Activated CD4-positive, alpha-beta T cell treated with anti-CD3 and anti-CD28 coated beads, Interleukin-2, Interleukin-4, amounts not matched to agents 100 ng/mL and 50 ng/mL, durations not matched to agents 16 hours and 8 hours (primary cell): ENCODE measurements at places on chromosomes 7 and 10.

- DNase-seq: no peak
Measured at GRCh38 chr7:24936121-24936824, 43.7 kb downstream of the OSBPL3 start.

DNA sequence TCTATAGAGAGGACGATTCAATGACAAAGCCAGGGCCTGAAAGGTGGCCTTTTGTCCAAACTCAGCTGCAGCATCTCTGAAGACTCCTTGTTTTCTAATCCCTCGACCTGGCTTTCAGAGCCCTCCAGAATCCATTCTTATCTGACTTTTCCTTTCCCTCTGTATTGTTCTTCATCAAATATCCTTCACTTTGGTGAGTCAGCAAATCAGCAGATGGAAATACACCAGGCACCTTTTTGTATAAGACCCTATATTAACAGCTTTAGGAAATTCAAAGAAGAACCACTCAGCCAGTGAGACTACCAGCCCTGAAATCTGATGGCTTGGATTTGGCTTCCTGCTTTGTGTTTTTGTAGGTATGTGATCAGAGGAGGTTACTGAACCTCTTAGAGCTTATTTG, 81.9 kb upstream of the RAB11FIP2 start:
- DNase-seq: no peak

- no peak for DNase-seq
Measured at GRCh38 chr10:130924138-130924819, 387.2 kb downstream of the TCERG1L start.

- DNase-seq: no peak
Measured at GRCh38 chr10:95254629-95255028, 36.2 kb downstream of the PDLIM1 start.

DNA sequence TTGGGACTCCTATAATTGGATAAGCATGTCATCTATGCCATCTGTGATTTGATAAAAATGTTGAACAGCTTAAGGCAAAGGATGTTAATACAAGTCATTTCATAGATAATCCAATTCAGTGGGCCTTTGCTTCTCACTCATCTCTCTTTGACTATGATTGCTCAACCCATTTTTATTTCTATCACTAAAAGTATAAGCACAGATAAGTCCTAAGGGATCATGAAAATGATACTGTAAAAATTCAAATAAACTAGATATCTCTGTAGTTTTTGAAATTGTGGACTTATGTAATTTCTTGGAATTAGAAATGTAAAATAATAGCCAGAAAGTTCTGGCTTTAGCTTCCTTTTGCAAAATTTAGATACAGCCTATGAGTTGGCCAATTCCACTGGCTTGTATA, 440.3 kb downstream of the POM121L12 start:
- DNase-seq: no peak

DNA sequence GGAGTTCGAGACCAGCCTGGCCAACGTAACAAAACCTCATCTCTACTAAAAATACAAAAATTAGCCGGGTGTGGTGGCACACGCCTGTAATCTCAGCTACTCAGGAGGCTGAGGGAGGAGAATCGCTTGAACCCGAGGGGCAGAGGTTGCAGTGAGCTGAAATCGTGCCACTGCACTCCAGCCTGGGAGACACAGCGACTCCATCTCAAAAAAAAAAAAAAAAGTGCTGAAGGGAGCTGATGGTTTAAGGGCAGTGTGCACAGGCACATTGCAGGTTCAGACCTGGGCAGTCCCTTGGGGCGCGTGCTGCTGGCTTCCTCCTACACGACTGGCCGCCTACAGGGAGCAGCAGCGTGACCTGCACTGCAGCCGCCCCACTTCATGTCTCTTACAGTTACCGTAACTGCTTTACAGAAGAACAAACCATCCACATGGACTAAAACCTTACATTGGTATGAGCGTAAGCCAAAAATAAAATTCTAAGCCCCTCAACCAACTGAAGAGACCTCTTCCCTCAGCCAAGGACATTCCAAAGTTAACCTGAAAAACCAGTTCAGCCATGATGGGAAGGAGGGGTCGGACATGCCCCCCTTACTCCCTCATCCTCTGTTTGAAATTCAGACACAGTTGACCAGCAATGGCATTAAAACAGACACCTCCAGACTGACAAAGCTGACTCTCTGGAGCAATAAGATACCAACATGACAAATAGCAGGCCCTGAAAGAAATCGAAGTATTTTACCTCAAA, 262.2 kb downstream of the ZMYND11 start:
- DNase-seq: no peak

DNA sequence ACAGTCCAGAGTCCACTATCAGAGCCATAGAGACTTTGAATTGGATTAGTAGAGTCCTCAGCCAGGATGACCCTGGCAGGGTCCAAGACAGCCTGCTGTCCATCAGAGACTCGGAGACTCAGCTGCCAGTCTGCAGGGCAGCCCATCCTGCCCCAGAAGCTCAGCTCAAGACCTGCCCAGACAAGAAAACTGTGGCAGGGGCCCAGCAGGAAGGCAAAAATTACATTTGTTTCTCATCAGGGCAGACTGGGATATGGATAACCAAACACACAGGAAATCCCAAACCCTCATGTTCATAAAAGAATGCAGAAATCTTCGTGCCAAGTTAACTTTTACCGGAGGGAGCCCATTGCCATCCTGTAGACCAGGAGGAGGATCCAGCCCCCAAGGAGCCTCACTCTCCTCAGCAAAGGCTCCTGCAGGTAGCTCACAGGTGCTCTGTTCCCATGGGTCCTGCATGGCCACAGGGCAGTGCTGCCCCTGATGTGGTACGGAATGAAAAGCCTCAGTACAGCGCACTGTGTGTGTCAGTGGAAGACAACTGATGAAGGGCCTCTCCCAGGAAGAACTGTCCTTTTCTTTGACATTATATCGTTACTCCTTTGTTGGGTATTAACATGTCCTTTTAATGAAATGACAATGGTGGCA, 222.2 kb downstream of the KCNMA1 start:
- DNase-seq: no peak
